ENCODE measurements at places on chromosomes 1 and 21.

- no peak for DNase-seq
These were observed 43.4 kb downstream of the ROR1 start for GRCh38 chr1:63817152-63817667.

DNA sequence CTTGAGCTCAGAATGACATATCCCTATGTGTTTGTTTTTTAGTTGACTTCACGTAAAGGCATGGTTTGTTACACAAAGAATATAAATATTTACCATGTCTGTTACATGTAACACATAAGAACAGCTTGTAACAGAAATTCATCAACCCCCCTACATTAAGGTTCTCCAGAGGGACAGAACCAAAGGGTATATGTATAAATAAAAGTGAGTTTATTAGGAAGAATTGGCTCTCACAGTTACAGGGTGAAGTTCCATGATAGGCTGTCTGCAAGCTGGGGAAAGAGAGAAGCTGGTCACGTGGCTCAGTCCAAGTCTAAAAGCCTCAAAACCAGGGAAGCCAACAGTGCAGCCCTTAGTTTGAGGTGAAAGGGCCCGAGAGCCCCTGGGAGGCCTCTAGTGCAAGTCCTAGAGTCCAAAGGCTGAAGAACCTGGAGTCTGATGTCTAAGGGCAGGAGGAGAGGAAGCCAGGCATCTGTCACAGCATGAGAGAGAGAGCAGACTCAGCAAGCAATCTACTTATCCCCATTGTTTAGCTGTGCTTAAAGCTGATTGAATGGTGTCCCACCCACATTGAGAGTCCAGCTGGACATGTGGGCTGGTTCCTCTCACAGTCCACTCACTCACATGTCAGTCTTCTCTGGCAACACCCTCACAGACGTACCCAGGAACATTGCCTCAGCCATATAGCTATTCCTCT is 15.8 kb downstream of the THRAP3 start:
- no peak for DNase-seq

DNA sequence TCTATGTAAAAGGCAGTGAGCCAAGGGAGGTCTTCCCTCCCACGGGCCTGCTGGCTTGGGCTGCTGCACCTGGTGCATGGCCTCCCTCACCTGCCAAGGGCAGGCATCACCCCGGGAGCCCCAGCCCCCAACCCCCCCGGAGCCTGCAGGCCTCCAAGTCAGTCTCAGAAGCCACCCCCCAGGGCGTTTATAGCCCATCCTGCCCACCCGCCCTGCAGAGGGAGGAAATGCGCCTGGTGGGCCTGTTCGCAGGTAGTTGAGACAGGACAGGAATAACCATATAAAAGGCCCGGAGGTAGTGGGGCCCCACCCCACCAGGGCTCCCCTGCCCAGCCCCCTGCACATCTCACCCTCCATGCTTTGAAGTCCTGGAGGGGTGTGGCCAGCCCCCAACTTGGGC is 18.2 kb upstream of the ARF1 start:
- no peak for DNase-seq

DNA sequence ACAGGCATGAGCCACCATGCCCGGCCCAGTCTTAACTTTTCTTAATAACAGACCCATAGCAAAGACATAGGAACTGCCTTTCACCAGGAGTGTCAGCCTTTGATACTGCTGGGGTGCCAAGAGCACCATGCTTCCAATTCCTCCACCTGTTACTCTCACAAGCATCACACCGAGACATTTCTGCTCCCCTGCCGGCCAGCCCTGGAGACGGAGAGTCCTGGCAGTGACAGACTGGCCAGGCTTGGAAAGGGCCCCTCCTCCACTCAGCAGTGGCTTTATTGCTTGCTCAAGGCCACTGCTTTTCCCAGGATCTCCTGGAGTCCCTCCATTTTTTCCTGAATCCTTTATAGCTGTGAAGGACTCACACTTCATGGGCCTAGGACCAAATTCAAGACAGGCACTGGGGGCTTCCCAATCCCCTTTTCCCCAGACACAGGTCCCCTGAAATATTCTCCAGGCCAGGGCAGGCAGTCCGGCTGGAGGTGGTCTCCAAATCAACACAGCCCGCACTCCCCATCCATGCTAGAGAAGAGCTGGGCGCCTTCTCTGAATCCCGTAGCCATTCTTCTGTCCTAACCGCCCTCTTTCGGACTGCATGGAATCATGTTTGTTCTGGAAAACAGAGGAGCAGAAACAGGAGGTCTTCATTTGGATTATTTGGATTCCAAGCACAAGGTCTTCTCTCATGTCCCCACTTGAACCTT is 25.5 kb upstream of the PTPRF start:
- no peak for DNase-seq

GRCh38 chr1:228938537-228938901 is 203.2 kb downstream of the RHOU start:
- no peak for DNase-seq

DNA sequence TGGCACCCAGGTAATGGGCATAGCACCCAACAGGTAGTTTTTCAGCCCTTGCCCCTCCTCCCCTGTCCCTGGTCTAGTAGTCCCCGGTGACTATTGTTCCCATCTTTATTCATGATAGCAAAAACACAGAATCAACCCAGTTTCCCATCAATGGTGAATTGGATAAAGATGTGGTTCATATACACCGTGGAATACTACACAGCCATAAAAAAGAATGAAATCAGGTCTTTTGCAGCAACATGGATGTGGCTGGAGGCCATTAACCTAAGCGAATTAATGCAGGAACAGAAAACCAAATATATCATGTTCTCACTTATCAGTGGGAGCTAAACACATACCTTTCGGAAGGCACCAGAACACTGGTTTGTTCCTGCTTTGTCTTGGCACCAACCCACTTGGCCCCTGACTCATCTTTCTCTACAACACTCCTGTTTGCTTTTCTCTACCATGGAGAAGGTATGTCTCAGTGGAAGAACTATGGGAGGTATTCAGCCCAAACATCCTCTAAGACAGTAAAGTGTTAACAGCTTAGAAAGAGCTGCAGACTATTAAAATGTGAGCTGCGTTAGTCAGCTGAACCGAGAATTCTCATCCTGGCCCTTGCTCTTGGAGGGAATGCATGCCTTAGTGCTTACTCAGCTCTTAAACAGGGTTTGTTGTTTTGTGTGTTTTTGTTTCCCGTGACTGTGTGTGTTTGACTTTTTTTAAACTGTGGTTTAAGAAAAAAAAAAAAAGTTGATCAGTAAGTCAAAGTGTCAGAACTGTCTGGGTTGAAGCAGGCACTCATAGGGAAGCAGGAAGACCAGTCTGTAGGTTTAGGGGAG is 203.0 kb downstream of the TOMM20 start:
- no peak for DNase-seq

DNA sequence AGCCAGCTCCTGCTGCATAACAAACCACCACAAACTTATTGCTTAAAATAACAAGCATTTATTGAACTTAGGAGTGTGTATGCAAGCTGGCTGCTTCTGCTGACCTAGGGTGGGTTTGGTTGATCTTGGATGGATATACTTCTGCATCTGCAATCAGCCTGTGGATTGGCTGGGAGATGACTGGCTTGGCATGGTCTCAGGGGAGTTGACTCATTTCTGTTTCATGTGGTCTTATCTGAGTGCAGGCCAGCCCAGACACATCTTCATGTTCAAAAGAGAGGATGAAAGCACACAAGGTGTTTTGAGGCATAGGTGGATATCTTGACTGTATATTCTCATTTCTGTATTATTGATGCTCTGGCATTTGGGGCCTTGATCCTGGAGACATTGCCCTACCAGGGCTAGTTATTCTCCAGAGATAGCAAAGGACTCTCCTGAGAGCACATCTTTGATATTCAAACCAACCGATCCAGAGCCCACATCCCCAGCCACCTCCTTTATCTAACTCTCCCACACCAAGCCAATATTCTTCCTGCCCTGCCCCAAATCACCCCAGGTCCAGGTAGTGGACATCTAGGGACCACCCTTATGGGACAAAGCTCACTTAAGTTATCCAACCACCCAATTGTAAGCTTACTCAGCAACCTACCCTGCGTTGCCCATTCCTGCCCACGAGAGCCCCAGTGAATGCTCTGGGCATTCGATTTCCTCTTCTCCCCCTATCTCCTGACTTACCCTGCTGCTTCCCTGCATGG is 350.8 kb downstream of the PTPRU start:
- DNase-seq = no peak
